Choroid plexus epithelial cell (primary cell): ENCODE measurements at places on chromosomes 4 and X.

DNA sequence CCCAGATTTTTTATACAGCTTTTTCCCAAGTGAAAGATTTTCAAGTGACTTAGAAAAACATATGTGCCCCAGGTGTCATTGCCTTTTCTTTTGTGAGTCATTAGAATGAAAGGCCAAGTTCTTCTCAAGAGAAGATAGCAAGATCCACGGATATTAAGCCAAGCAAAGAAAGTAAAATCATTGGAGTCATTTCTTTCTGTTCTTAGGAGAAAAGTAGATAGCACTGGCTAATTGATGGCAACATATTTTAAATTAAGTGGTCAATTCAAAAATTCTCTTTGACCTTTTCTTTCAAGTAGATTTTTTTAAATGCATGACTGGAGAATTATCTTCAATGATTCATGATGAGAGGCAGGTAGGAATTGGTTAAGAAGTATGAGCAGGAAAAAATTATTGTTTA is 94.4 kb downstream of the HHIP start:
- peak; percentile 18 for DNase-seq

- no peak for DNase-seq
These were observed 31.8 kb downstream of the WDR1 start for GRCh38 chr4:10084651-10085358.

- DNase-seq = peak; percentile 32
These were observed 97.1 kb downstream of the NFKB1 start for GRCh38 chr4:102598086-102598761.

DNA sequence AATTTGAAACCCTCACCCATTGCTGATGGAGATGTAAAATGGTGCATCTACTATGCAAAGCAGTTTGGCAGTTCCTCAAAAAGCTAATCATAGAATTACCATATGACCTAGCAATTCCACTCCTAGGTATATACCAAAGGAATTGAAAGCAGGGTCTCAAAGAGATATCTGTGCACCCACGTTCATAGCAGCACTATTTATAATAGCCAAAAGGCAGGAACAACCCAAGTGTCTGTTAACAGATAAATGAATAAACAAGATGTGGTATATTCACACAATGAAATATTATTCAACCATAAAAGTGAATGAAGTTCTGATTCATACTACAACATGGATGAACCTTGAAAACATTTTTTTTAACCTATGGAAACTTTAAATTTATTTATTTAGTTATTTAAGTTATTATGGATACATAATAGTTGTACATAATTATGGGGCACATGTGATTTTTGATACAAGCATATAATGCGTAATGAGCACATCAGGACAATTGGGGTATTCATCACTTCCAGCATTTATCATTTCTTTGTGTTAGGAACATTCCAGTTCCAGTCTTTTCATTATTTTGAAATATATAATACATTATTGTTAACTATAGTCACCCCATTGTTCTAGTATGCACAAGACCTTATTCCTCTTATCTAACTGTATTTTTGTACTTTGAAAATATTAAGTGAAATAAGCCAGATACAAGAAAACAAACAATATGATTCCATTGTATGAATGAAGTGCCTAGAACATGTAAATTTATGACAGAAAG is 205.6 kb upstream of the CNKSR2 start:
- DNase-seq = no peak

DNA sequence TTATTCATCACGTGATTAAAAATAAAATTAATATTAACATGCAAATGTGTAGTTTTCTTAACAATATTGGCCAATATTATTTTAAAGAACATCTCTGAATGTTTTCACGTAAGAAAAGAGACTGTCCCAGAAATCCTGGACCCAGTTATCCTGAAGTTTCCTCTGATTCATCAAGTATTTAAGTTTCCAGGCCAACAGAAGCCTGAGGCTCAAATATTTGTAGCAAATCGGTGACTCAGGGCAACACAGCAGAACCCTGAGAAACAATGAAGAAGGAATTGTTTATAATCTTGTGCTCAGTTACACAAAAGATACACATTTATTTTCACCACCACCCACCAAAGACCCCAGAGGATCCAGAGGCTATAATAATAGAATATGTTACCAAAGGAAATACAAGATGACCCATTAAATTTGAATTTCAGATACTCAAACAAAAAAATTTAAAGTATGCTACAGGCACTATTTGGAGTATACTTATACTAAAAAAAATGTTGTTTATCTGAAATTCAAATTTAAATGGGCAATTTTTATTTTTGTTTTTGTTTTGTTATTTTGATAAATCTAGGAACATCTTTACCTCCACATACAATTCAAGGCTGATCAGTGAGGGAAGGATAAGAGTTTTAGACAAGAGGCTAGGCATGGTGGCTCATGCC is 33.9 kb upstream of the SLC7A11 start:
- peak; percentile 84 for DNase-seq

- no peak for DNase-seq
These were observed 164.8 kb downstream of the CHM start for GRCh38 chrX:85882601-85883000.

- no peak for DNase-seq
These were observed 10.1 kb downstream of the FGFRL1 start for GRCh38 chr4:1021386-1022050.

DNA sequence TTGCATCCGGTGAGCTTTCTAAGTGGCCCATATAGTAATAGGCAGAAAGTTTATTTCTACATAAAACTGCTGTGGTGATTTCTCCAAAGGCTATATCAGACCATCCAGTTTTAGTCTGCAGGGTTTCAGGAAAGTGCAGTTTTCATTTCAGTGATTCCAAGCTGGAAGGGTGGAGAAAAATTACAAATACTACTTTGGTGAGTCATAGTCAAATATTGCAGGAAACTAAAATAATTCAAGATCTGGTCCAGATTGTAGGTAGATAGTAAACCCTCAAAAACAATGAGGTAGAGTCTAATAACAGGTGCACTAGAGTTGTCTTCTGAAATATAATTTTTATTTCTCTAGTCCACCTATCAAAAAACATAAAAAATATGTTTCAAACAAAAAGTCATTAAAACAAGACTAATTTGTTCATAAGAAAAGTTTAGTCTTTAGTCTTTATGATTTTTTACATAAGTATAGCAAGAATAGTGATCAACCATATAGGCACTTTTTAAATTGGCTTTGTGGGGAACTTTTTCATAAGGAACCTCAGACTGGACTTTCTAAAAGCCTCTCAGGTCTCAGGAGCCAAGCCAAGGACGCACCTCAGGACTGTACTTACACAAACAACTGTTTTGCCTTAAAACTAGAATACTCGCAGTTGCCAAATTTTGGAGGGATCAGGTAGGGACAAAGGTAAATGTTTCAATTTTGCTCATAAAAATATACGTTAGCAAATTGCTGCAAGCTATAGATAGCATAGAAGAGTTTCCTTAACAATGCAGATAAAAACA is 101.8 kb upstream of the TLR3 start:
- peak; percentile 28 for DNase-seq

DNA sequence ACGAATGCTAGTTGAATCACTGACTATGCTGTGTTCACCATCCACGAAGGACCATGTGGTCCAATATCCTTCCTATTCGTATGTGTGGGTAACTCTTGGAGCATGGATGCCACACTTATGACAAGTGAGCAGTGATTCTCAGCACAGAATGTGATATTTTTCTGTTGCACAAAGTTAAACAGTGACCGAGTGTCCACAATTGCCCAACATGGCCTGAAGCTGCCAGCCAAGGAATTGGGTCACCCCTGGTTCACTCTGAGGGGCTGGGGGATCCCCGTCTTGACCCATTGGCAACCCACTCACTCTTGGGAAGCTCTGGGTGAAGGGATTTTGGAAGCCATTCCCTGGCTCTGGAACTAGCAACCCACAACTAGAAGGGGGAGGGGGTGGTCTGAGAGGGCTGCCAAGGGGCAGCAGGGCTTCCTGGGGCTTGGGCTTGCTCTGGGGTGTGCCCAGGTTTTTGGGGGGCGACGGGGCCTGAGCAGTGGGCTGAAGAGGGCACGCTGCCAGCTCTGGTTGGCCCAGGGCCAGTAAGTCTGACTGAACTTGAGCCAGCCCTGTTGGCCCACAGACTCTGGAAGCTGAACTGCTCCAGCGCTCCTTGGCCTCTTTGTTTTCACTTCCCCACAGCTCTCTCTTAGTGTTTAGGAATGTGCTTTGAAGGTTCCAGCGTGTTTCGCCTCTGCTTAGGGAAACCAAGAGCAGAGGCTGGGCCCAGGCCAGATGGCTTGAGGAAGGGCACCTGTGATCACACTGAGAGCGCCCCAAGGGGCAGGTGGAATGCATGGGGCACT is 43.1 kb upstream of the BCOR start:
- DNase-seq = no peak

DNA sequence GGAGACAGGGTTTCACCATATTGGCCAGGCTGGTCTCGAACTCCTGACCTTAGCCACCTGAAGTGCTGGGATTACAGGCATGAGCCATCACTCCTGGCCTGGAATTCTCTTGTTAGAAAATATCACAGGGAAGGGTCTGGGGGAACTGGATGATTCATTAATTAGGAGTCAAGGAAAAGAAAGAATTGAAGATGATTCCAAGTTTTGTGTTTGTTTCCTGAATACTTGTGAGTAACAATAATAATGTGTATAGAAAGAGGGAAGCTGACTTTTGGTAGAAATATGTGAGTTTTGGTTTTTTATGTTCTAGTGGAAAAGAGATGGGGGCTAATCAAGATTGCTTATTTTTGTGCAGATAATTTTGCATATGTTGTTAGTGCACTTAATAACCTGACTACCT is 77.3 kb upstream of the CLNK start:
- no peak for DNase-seq
